ENCODE measurements at places on chromosomes 6 and 20. TPM values are rescaled to one million over a fixed set of nuclear protein-coding genes. Genes with fewer than 3 reads are reported as not detected.

The CTAGE9 gene
- not detected for total RNA-seq

The PPT2 gene
- 12.5 TPM for total RNA-seq

DNA sequence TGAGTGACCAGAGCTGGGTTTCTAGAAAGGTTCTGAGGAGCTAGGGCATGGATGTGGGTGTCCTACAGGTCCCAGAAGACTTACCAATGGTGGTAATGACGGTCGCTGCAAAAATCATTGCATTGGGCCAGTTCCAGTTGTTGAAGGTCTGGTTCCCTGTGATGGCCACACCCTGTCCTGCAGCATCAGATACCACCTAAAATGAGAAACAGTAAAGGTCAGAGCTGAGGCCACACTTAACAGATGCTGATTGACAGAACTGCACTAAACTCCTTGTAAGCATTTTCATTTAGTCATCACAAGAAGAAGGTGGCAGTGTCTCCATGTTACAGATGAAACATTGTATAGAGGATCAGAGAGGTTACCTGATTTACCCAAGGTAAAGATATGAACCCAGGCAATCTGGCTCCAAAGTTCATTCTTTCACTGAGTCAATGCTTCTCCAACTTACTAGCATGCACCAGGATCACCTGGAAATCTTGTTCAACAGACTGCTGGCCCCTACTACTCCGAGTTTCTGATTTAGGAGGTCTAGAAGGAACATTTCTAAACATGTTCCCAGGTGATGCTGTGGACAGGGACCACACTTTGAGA is 33.4 kb downstream of the KCNK5 start:
- no peak for DNase-seq

DNA sequence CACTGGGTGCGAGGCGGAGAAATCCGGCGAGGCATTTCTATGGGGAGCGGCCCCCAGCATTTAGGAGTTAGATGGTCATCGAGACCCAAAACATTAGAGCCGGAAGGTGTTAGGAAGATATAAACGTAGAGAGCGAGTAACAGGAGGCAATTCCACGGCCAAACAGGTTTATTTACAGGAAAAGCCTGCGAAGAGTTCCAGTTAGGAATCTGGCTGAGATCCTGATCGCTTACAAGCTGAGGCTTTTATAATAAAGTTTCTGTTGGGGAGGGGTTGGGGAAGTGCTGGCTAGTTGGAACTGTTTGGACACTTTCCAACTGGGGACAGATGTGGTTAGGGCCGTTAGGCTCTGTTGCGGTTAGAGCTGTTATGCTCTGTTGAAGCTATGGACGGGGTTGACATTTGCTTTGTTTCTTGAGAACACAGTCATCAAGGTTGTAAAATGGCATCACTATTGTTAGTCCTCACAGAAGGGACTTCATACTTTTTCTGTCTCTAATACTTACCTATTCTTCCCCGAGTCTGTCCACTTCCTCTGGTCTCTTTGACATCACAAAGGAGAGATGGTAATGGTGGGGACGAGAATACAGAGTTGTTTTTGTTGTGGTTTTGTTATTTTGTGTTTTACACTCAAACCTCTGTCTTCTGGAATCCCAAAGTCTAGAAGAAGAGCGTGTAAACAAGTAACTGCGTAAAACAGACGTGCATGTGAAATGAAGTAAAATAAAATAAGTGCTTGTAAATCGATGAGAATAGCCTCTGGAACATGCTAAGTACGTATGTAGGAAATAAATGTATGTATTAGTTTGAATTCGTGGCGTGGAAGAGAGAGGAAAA is 554 bp upstream of the ZSCAN31 start:
- no peak for DNase-seq

- DNase-seq = no peak
Observed at GRCh38 chr6:51842804-51843378, 244.5 kb downstream of the PKHD1 start.

GRCh38 chr20:62623488-62624324 is 18.6 kb upstream of the SLCO4A1 start:
- DNase-seq = peak; percentile 91

GRCh38 chr6:4970739-4971395 is 33.0 kb downstream of the RPP40 start:
- DNase-seq = no peak

GRCh38 chr20:6698056-6698455 is 69.4 kb upstream of the BMP2 start:
- DNase-seq = peak; percentile 42

- DNase-seq = no peak
Observed at GRCh38 chr6:16670617-16671051, 90.6 kb downstream of the ATXN1 start.

The VARS1 gene
- total RNA-seq = 153 TPM

The SEMG1 gene
- total RNA-seq = 4.0 TPM

The CTCFL gene
- 2.1 TPM for total RNA-seq

DNA sequence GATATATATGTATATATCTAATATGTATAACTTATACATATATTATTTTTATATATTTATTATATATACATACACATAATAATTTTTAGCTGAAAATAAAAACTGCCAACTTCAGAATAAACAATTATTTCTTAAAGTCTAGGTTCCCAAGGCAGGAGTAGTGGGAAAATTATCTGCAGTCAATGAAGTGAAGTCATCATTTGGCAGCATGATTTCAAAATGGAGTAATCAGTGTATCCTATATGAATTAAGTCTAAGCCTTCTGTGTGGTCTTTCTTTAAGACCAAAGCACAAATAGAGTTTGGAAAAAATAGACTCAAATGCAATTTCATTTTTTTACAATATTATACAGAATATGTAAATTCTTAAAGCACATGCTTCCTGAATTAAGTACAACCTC is 251.0 kb downstream of the SAMD5 start:
- DNase-seq = no peak

The SENP6 gene
- 114 TPM for total RNA-seq

The GINS1 gene
- 65.4 TPM for total RNA-seq

DNA sequence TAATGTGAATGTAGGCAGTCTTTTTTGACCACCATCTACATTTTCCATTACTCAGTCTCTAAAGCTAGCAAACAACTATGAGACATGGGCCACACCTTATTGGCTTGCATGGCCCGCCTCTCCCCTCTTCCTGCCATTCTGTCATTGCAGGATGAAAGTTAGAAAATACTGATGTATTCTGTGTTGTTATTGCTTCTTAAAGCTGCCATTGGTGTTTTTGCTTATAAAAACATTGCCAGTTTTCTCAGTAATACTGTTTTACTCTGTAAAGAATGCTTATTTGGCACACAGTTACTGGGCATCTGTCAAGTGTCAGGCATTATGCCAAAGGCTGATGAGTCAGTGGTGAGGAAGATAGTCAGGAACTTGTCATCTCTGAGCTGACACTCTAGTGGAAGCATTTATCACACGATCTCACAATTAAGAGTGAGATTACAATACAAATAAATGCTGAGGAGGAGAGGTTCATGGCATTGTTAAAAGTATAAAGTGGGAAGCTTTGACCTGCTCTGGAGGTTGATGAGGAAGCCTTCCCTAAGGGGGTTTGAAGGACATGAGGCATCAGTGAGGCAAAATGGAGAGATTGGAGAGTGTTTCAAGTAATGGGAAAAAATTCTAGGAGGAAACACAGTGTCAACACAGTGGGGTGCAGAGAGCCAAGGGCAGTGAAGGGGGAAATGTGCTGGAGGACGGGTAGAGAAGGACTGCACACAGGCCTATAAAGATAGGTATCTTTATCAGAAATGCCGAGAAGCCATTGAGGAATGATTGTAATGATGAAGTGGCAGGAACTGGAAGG is 14.7 kb downstream of the KLHL32 start:
- DNase-seq = no peak

DNA sequence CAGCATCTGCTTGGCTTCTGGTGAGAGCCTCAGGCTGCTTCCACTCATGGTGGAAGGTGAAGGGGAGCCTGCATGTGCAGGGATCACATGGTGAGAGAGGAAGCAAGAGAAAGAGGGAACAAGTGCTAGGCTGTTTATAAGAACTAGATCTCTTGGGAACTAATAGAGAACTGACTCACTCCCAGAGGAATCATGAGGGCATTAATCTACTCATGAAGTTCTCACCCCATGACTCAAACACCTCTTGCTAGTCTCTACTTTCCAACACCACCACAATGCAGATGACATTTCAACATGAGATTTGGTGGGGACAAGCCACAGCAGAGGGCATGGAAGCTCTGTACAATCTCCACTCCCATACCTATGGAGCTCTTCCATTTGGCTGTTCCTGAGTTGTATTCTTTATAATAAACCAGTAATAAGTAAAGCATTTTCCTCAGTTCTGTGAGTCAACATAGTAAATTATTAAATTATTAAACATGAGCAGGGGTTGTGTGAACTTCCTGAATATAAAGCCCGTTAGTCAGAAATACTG is 524.1 kb upstream of the NRSN1 start:
- no peak for DNase-seq

- DNase-seq = peak; percentile 41
Observed at GRCh38 chr6:149334682-149335160, 17.2 kb downstream of the TAB2 start.

- no peak for DNase-seq
Observed at GRCh38 chr6:150579611-150580010, 20.1 kb upstream of the PLEKHG1 start.

DNA sequence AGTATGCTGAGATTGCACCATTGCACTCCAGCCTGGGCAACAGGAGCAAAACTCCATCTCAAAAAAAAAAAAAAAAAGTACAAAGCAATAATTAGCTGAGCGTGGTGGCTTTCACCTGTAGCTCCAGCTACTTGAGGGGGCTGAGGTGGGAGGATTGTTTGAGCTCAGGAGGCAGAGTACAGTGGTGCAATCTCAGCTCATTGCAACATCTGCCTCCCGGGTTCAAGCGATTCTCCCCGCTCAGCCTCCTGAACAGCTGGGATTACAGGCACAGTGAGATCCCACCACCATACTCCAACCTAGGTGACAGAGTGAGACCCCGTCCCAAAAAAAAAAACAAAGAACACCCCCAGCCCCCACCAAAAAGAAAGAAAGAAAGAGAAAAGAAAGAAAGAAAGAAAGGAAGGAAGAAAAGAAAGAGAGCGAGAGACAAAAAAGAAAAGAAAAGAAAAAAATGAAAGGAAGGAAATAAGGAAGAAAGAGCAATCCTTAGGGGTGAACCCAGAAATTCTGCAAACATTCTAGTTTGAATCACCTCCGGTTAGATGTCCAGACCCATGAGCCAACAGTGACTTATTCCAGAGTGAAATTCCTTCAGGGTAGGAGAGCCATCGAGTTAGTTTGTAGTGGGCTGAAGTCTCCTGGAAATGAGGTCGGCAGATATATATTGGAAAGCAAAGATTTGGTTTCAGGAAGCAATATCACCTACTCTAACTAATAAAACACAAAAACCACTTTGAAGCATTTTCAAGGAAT is 3.2 kb upstream of the RIPOR3 start:
- no peak for DNase-seq

- no peak for DNase-seq
Observed at GRCh38 chr6:158030380-158031300, 49.0 kb downstream of the SYNJ2 start.

DNA sequence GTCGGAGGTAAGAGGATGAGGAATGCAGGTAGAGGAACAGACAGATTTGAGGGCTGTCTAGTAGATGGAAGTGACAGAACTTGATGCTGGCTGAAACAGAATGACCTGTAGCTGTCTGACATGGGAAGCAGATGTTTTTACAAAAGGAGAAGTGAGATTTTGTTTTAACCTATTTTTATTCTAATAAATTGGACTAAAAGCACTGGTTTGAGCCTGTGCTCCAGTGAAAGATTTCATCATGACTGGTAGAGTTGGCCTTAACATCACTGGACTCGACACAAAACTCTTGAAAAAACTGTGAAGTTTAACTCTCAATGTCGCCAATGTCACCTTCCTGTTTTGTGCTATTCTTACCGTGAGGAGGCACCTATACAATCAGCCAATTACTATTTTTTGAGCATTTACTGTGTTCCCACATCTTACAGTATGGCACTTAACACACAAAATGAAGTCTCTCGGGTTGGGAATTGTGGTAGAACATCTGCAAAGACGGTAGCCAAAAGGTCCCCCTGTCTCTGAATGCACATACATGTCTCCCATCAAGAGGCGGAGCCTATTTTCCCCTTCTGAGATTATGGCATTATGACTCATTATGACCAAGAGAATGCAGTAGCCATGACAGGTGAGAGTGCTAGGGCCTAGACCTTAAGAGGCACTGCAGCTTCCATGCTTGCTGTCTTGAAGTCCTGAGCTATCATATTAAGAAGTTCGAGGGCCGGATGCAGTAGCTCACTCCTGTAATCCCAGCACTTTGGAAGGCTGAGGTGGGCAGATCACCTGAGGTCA is 93.2 kb downstream of the FOXF2 start:
- DNase-seq = no peak

The DOK5 gene
- total RNA-seq = 5.0 TPM

The ABHD16A gene
- total RNA-seq = 37.0 TPM

The TREML2 gene
- not detected for total RNA-seq

- no peak for DNase-seq
Observed at GRCh38 chr6:346386-347030, 45.0 kb upstream of the IRF4 start.

The RNF39 gene
- 0.85 TPM for total RNA-seq

The MOXD1 gene
- total RNA-seq = 4.3 TPM

GRCh38 chr6:137856138-137856898 is 10.7 kb upstream of the TNFAIP3 start:
- DNase-seq = no peak

The HTR1B gene
- total RNA-seq = 0.58 TPM

DNA sequence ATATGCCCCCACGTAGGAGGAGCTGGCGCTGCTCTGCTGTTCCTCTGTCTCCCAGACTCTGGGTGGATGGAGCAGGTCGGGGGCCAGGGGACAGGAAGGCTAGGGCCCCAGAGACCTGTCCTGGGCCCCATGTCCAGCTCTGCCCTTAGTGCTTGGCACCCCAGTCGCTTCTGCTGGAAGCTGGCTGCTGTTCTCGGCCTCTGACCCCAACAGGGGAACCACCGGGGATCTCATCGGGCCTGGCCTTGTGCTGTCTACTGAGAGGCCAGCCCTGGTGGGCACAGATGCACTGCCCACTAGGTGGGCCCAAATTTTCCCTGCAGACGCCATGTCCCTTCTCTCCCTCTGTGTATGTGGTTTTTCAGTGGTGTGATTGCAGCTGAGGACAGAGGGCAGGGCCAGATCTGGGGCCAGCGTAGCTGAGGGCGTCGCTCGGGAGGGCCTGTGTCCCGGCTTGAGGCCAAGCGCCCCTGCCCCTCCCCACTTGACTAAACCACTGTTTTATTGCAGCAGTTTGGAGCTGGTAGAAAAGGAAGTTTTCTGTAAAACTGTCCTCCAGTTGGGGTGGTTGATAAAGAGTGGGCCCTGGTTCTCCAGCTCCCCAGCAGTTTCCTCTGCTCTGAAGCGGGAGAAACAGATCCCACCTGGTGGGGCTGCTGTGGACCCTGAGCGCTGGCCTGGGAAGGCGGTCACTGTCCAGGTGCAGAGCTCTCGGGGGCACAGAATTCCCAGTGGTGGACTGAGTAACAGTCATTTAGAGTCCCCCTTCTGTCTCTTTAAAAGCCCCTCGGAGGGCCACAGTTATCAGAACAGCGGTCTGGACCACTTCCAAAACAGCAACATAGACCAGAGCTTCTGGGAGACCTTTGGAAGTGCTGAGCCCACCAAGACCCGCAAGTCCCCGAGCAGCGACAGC is 5.9 kb upstream of the COL20A1 start:
- no peak for DNase-seq

DNA sequence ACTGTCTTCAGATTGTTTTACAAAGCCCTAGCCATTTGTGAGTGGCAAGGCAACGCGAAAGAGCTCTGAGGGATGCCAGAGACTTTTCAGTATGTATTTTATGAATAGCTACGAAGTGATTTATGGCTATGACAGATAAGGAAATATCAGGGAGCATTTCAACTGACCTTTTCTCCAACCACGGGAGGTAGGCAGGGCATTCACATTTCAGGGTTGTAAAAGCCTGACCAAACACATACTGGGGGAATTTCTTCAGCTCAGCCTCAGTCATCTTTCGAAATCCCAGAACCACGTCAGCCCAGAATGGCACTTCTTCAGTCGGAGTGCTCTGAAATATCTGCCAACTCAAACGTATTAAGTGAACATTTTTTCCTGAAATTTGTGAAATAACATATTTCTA is 10.8 kb downstream of the DDO start:
- no peak for DNase-seq

Measured in GM23338 (cell line).